ENCODE measurements at places on chromosomes 16 and 17.

- no peak for DNase-seq
These were observed 10.0 kb downstream of the LITAFD start for GRCh38 chr16:8892101-8892575.

DNA sequence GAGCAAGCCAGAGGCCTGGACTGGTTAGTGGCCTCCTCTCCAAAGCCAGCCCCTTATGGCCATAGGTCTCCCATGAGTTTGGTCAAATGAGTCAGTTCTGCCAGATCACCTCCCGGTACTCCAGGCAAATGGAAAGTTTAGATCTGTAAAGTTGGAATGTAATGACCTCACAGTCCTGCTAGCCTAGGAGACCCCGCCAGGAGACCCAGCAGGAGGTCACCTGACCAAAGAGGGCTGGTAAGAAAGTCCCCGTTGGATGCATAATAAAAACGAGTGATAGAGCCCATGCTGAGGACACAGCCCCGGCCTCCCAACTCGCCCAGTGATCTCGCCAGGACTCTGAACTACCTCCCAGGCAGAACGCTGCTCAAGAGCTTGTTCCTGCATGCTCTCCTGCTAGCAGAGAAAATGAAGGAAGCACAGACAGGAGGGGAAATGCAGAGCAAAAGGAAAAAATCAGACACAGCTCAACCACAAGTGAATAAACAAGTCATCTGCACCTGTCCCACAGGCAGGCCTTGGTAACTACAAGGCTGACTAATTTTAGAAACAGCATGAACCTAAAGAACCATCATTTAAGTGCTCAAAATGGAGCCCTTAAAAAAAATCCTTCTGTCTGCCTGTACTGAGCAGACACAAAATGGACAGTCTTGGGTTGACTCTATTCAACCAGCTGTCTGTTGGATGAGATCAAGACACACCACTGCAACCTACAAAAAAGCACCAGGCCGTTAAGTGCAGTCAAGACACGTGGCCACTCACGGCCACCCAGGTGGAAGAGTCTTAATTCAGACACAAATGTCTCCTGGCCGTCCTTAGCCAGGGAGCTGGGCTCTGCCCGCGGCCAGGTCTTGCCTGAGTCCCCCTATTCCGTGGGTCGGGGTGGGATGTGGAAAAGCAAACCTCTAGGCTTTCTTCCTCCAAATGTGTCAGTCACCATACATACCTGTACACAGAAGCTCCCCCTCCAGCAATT, 9.2 kb downstream of the CDIP1 start:
- no peak for DNase-seq

GRCh38 chr17:49875685-49876084, 27.8 kb upstream of the TAC4 start:
- no peak for DNase-seq

GRCh38 chr16:71807905-71808592, 585 bp downstream of the AP1G1 start:
- no peak for DNase-seq

GRCh38 chr17:18974407-18975149, 22.6 kb downstream of the SLC5A10 start:
- no peak for DNase-seq

- no peak for DNase-seq
These were observed 691 bp upstream of the TMEM98 start for GRCh38 chr17:32927201-32927723.

DNA sequence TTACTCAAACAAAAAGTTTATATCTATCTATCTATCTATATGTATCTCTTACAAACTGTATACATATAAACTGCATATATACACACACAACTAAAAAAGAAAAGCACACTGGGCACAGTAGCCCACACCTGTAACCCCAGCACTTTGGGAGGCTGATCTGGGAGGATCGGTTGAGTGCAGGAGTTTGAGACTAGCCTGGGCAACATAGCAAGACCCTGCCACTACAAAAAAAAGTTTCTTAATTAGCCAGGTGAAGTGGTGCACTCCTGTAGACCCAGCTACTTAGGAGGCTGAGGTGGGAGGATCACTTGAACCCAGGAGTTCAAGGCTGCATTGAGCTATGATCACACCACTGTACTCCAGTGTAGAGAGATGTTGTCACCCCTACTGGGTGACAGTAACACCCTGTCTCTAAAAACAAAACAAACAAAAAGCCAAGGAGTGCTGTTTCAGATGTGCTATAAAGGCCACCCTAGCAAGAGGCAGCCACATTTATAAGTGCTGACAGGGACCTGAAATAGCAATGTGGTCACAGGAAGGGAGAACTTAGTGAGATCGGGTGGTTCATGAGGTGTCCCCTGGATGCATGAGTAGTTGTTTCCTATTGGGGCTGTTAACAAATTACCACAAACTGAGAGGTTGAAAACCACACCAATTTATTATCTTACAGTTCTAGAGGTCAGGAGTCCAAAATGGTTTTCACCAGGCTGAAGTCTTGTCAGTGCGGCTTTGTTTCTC, 4.8 kb downstream of the CD2BP2 start:
- no peak for DNase-seq

GRCh38 chr17:77687921-77688320, 270.6 kb upstream of the TNRC6C start:
- DNase-seq = no peak

GRCh38 chr17:78185981-78186691, 716 bp downstream of the TK1 start:
- no peak for DNase-seq

DNA sequence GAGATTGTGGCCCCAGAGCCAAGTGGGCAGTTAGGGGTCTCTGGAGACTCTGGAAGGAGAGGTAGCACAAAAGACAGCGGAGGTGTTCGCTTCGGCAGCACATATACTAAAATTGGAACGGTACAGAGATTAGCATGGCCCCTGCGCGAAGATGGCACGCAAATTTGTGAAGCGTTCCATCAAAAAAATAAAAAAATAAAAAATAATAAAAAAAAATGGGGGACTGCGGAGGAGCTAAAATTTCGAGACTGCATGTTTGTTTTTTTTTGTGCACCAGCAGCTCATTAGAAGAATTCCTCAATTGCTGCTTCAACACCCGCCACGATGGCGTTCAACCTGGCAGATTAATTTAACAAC, 39.1 kb downstream of the IGF2BP1 start:
- DNase-seq = no peak

Data from CD4-positive, alpha-beta T cell treated with Interferon alpha-2 for 1 hour (primary cell).